ENCODE measurements at places on chromosomes 2 and 18. TPM values are rescaled to one million over a fixed set of nuclear protein-coding genes. Genes with fewer than 3 reads are reported as not detected.

The PAX8 gene
- total RNA-seq = 2.9 TPM

The RTP5 gene
- total RNA-seq = not detected

The TRPM8 gene
- total RNA-seq = 0.14 TPM

The TCF23 gene
- total RNA-seq = not detected

The CNTNAP5 gene
- not detected for total RNA-seq

The FLACC1 gene
- 1.4 TPM for total RNA-seq

The SP5 gene
- not detected for total RNA-seq

The SDC1 gene
- 7.9 TPM for total RNA-seq

The CPO gene
- total RNA-seq = not detected

The PCARE gene
- not detected for total RNA-seq

The ATP6V1C2 gene
- 0.14 TPM for total RNA-seq

The CDCA7 gene
- total RNA-seq = 0.66 TPM

The C2orf66 gene
- total RNA-seq = not detected

The TUBA3D gene
- total RNA-seq = not detected

The KCNE4 gene
- total RNA-seq = 3.1 TPM

The CCDC142 gene
- 24.7 TPM for total RNA-seq

The C2orf80 gene
- not detected for total RNA-seq

The RAMP1 gene
- total RNA-seq = 13.2 TPM

Measured in placental pericyte (primary cell).